ENCODE measurements at places on chromosomes 2 and 18.

DNA sequence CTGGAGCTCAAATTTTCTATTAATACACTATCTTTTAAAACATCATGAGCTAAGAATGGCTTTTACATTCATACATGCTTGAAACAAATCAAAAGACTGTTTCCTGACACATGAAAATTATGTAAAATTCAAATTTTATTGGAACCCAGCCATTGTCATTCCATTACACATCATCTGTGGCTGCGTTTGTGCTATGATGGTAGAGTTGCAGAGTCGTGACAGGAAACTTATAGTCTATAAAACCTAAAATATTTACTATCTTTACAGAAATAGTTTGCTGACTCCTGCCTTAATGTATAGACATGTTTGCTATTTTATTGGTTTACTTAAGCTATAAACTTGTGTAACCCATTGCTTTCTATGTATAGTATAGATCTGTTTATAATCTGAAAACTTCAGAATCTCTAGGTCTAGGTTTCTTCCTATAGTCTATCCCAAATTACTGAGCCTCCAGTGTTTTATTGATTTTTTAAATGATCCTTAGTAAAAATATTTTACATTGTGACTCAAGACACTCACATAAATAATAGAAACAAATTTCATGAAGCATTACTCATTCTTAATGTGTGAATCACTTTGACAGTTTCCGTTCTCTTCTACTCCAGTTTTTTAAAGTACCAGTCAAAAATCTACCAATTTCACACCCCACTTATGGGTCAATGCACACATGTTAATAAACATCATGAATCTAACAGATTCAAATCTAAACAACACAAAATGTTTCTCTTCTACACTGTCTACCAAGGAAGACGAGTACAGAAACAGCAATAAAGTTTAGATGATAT, 26.4 kb upstream of the MRPL19 start:
- no peak for DNase-seq

- no peak for DNase-seq
These were observed 437.9 kb downstream of the TXNL1 start for GRCh38 chr18:56200381-56200911.

DNA sequence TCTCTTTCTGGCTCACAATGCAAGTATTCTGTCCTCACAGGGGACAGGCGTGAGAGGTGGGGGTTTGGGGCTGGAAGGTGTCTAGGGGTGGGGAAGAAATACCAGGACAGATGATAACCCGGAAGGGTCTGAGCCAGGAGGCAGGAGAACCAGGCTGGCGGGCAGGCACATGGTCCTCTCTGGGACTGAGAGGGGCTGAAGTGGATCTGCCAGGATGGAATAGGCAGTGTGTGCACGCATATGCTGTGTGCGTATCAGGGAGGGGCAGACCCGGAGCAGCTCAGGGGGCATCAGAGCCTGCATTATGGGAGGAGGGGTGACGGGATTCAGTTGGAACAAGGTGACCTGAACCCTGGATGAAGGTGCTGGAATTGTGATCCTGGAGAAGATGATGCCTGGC, 157.3 kb downstream of the DYSF start:
- DNase-seq: no peak

DNA sequence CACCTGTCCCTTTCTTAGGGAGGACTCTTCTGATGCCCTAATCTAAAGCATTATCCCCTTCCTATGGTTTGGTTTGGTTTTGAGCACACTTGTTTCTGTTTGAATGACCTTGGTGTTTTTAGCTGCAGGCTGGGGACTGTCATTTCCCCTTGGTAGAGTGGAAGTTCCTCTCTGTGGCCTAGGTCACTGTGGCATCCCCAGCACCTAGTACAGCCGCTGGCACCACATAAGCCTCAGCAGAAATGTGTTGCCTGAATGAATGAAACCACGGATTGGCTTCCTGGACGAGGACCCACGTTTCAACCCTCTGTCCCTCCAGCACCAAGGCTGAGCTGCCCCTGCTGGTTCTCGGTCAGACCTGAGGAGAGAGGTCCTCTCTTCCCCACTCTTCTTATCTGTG, 159.9 kb downstream of the CTIF start:
- DNase-seq: no peak

DNA sequence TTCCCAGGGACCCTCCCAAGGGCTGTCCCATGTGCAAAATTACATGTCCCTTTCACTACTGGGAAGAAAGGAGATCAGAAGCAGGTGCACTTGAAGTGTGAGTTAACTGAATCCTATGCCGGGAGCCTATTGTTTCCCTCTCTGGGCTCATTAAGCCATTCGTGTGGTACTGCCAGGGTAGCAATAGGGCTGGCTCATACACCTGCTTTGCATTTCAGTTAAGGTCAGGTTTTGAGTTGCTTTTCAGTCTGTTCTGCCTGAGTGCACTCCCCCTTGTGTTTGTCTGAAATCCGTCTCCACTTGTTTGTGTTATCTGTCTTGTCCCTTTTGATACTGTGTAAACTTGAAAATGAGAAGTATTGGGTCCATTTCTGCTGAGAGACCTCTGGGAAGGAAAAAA, 1232.6 kb upstream of the NRXN1 start:
- DNase-seq: no peak

GRCh38 chr2:204110751-204111516, 174.4 kb downstream of the ICOS start:
- no peak for DNase-seq

DNA sequence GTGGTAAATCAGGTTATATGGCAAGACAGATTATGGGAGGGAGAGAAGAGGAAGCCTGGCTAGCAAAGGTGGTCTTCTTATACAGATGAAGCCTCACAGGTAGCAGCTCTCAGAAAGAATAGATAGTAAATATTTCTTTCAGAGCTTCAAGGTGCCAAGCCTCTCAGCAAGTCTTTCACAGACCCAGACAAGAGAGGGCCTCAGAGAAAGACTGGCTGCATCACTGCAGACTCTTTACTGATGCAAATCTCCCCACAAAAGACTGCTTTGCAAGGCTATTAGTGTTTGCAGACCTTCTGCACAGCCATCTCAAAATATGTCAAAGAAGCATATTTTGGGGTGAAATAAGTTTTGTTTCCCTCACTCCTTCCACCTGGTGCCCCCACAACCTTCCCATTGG, 372.4 kb upstream of the RND3 start:
- no peak for DNase-seq

- no peak for DNase-seq
These were observed 36.5 kb upstream of the REG3G start for GRCh38 chr2:78989051-78989450.

GRCh38 chr2:119293254-119293653, 69.6 kb downstream of the STEAP3 start:
- DNase-seq: no peak

DNA sequence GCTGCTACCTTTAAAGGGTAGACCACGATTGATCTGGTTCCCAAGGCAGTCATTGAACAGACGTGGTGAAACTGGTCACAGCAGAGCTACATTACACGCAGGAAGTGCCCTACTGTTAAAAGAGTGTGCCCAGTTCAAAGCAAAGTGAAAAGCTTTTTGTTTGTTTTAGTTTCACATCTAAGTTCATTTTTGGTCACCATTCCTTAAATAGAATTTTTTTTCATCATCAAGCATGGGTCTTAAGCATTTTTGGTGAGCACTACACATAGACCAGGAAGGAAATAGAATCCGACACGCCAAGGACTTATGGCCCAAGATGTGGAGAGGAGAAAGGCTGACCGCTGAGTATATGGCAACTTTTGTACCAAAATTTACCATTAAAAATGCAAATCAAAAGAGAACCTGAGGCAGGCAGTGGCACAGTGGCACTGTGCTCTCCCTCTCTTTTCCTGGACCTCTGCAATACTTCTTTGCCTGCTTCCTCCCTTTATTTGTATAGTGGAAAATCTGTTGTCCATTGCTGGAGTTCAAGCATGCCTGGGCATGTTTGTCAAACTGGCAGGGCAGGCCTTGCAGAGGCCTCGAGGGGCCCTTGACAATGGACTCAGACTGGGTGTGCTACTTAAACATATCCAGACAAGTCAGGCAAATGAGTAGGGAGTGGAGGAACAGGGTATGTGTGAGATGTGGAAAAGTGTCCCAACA, 42.6 kb upstream of the HNRNPA3 start:
- no peak for DNase-seq

- DNase-seq: no peak
These were observed 144.7 kb downstream of the GLI2 start for GRCh38 chr2:120880381-120880780.

DNA sequence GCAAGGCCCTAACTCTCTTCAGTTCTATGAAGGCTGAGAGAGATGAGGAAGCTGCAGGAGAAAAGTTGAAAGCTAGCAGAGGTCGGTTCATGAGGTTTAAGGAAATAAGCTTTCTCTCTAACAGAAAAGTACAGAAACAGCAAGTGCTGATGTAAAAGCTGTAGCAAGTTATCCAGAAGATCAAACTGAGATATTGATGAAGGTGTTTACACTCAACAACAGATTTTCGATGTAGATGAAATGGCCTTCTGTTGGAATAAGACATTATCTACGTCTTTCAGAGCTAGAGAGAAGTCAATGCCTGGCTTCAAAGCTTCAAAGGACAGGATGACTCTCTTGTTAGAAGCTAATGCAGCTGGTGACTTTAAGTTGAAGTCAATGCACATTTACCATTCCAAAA, 87.4 kb downstream of the PDCL3 start:
- no peak for DNase-seq

DNA sequence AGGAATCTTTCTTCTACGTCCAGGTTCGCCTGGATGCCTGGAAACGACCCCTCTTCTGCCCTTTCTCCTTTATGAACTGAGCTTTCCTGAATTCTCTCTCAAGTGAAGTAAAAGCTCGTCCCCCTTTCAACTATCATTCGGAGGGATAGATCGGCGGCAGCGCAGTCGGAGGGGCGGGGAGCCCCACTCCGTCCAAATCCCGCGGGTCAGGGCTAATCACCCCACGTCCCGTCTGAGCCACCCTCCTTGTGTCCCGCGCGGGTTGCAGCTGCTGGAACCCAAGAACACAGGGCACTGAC, 367 bp downstream of the FBXO48 start:
- DNase-seq: no peak

- DNase-seq: no peak
These were observed 3.5 kb downstream of the CNDP2 start for GRCh38 chr18:74499633-74500032.

Measured in GOT3 (cell line).